Left colon (tissue), 2 donors: ENCODE measurements at places on chromosomes 2 and 18.

GRCh38 chr2:105682401-105682800 lies 62.3 kb upstream of the NCK2 start:
- no peak for DNase-seq

DNA sequence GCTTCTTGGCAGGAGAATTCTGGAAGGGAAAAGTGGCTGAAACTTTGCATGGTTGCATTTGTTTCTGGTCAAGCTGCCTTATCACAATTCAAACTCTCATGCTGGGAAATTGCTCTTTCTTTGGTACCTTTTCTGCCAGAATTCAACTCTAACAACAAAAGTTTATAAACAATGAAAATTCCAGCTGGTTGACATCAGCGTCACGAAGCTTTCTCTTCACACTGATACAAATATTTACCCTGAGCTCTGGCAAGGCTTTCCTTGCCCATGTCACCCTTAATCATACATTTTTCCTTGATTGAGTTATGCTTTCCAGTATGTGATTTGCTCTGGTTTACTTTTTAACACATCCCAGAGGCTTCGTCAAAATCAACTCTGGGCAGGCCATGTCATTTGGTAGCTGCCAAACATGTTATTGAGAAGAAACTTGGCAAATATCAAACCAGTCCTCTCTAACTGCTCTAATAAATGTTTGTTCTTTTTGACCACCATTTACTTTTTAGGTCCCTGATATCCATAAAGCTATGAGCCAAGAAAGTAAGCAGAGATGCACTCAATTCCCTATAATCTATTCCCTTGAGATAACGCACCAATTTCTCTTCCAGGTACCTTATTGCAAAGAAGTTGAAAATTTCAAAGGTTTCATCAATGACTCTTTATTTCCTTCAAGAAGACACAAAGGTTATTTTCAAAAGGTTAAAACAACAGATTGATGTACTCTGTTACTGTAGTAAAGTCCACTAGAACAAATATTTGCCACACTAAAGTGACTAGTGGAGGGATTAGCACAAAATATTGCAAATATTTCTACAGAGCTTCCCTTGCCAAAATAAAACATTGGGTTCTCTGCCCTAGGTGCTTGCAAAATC lies 1241.1 kb upstream of the ZEB2 start:
- DNase-seq: no peak

GRCh38 chr2:27442920-27443282 lies 720 bp downstream of the KRTCAP3 start:
- DNase-seq: peak; percentile 46

DNA sequence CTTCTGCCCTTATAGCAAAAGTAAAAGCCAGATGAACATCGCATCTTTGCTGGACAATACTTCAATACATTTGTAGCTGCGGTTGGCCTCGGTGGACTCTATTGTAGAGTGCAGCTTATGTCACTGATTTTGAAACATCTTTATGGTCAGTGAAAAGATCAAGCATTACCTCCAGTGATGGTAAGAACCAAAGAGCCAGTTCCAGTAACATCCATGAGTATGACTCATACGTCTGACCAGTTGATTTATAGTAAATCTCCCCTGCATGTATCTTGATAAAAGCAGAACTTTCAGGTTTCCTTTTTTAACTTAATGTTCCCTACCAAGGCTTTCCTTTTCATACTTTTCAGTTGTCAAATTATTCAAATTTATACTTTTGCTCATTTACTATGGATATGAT lies 119.2 kb upstream of the HNRNPA3 start:
- no peak for DNase-seq

GRCh38 chr18:905307-905947 lies 756 bp downstream of the ADCYAP1 start:
- no peak for DNase-seq

DNA sequence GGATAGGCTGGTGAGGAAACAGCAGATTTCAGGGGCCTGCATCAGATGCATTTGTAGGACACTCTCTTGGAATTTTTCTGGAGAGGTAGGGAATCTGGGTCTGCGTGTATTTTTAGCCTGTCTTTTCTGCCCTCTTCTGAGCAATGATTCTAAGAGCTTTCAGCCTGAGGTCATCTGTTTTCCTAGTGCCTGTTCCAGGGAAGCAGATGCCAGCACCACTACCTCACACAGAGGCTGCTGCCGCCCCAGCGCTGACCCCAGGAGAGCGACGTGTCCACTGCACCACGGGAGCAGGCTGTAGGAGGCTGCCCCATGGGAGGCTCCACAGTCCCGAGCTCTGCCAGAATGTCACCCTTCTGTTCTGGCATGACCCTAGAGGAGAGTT lies 316.5 kb downstream of the CYP26B1 start:
- no peak for DNase-seq

DNA sequence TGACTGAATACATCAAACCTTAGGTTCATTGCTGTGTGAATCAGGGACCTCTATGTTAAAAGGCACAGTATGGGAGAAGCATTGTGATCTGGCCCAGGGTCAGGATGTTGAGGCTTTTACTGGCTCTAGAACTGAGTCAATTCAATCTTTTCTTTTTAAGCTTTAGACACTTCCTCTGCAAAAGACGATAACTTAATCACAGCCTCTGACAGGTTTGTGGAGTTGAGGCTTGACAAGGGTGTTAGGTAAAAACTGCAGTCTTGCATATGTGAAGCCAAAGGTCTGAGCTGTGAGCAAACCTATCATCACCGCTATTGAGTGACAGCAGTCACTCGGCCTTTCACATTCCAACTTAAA lies 17.3 kb upstream of the ARHGAP25 start:
- DNase-seq: no peak

- no peak for DNase-seq
These were observed 69.3 kb downstream of the BCL11A start for GRCh38 chr2:60484133-60484645.

- peak; percentile 91 for DNase-seq
These were observed at the start of gene ASTL for GRCh38 chr2:96138179-96139145. ASTL (minus strand) TSS chr2:96138502; CDS start chr2:96138436, 66 bp downstream.

- no peak for DNase-seq
These were observed 11.4 kb upstream of the GALNT5 start for GRCh38 chr2:157245846-157246764.

GRCh38 chr2:55796121-55796520 lies 102.5 kb upstream of the PNPT1 start:
- no peak for DNase-seq

- peak; percentile 83 for DNase-seq
These were observed 18.6 kb upstream of the NCL start for GRCh38 chr2:231482806-231483391.

DNA sequence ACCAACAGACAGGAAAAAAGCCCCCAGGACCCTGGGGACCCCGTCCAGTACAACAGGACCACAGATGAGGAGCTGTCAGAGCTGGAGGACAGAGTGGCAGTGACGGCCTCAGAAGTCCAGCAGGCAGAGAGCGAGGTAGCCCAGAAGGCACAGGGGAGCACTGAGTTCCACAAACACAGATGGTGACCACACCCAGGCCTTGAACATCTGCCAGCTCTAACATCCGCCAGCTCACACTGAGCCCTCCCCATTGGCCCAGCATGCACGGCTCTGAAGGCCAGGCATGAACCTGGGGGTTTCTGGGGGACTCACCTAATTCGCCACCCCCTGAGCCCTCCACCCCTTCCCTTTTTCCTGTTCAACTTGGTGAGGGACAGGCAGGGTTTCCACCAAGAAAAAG lies 25.6 kb upstream of the PRLH start:
- peak; percentile 79 for DNase-seq

DNA sequence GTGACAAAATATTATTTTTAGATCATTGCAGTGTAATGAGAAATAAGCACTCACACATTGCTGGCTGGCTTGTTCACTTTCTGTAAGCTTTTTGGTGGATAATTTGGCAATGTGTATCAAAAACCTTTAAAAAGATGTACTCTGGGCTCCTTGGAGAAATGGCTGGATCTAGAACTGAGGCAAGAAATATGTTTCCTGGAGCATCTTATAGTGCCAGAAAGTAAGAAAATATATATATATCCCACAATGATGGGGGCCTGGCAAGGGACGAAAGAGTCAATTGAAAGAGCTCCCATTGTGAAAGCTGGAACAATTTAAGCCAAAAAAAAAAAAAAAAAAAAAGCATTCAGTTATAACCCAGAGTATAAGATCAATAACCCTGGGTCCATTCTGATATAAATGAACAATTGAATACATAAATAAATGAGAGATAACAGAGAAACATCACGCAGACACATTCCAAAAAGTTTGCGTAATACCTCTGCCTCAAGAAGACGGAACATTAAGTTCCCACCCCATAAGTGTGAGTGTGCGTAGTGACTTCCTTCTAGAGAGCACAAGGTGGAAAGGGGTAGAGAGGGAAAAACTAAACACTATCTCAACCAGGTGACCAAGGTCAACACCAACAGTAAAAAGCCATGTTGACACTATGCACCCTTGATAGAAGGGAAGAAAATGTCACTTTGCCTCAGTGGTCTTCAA lies 77.5 kb downstream of the BIN1 start:
- no peak for DNase-seq

DNA sequence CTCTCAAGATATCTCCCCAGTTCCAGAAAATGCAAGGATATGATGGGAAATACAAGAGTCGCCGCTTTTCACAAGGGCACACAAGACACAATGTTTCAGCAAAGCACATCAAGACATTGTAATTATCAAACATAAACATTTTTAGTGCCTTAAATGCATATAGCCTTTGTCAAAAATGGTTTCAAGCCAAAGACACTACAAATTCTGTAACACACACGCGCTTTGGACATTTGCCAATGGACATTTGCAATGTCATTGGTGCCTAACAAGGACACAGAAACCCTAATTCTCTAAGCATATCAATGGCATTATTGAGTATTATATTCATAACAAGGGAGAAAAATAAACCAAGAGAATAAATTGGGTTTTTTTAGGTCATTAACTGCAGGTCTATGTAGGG lies 16.1 kb downstream of the ADD2 start:
- DNase-seq: no peak

- no peak for DNase-seq
These were observed 121.8 kb downstream of the MAIP1 start for GRCh38 chr2:200077210-200077650.

DNA sequence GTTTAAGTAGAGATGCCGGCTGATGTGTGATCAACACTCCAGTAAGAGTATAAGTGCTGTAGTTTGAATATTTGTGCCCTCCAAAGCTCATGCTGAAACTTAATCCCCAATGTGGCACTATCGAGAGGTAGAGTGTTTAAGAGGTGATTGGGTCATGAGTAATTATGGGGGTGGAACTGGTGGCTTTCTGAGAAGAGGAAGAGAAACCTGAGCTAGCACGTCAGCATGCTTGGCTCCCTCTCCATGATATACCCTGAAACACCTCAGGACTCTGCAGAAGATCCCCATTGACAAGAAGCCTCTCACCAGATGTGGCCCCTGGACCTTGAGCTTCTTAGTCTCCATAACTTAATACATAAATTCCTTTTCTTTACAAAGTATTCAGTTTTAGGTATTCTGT lies 584.8 kb downstream of the TSN start:
- no peak for DNase-seq

DNA sequence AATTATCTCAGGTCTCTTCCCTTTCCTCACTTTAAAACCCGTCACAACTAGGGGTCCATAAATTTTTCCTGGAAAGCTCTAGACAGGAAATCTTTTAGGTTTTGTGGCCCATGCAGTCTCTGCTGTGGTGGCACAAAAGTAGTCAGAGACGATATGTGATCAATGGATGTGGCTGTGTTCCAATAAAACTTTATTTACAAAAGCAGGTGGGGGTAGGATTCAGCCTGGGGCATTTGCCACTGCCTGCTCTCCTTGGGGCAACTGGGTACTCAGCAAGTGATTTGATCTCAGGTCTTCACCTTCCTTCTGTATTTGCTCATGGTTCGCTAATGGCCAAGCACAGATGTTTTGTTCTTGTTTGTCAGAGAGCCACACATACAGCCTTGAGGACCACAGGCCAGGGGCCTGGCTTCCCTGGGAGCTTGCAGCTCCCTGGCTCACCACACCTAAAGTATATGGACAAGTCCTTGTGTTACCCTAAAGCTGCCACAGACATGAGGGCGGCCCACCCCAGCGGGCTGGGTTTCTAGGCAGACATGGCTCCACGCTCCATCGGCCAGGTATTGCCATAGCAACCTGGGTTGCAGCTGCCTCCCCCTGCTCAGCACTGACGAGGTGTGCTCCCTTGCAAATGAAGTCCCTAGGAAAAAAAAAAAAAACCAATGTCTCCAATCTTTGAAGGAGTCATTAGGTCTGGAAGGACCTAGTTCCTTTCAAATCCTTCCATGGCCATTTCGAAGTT lies 89.7 kb upstream of the YWHAQ start:
- DNase-seq: no peak

- no peak for DNase-seq
These were observed 2.1 kb upstream of the ZBTB14 start for GRCh38 chr18:5297597-5297996.

DNA sequence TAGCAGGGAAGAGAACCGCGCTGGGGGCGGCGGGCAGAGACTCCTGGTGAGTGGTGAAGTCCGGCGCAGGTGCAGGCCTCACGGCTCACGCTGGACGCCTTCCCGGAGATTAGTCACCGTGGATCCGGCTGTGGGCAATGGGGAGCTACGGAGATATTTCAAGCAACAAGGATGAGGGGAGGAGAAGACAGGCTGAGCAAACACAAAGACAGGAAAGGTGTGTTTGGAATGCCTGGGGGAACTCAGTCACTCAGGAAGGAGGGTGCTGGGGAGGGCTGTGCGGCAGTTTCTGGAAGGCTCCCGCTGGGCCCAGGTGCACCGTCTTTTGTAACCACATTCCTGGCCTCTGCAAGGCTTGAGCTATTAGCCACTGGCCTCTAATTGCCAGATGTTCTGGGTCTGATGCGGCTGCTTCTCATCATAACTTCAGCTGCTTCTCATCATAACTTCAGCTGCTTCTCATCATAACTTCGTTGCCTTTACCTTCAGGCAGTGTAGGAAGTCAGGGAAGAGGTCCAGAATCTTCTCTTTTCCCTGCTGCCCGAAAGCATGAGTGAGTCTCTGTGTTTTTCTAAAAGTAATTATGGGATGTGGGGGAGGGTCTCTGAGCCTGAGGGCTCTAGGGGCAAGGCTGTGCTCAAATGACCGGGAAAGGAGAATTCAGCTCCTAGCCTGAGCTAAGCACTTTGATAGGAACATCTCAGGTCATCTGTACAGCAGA lies 118.9 kb downstream of the PXDN start:
- peak; percentile 7 for DNase-seq

- no peak for DNase-seq
These were observed 272.3 kb upstream of the ZNF804A start for GRCh38 chr2:184326066-184326465.

- no peak for DNase-seq
These were observed 45.6 kb downstream of the TRIB2 start for GRCh38 chr2:12762337-12762736.

- DNase-seq: no peak
These were observed 50.3 kb downstream of the ACTR2 start for GRCh38 chr2:65277791-65278483.

DNA sequence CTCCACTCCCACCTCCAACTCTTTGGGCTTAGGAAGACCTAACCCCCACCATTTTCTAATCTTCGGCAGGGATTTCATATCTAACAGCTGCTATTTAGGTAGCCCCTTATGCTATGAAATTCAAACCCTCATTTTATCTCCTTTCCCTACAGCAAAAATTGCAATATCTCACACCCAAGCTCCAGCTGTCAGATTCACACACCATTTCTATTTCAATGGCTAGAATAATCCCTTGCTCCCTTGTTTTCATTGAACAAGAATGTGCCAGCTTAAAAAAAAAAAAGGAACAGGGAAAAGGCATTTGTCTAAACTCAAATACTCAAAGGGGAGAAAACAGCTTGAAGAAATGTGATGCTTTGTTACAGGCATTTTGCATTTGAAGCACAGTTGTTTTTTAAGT lies 850.6 kb upstream of the ACVR2A start:
- DNase-seq: no peak
